ENCODE measurements at places on chromosomes 12 and 14.

DNA sequence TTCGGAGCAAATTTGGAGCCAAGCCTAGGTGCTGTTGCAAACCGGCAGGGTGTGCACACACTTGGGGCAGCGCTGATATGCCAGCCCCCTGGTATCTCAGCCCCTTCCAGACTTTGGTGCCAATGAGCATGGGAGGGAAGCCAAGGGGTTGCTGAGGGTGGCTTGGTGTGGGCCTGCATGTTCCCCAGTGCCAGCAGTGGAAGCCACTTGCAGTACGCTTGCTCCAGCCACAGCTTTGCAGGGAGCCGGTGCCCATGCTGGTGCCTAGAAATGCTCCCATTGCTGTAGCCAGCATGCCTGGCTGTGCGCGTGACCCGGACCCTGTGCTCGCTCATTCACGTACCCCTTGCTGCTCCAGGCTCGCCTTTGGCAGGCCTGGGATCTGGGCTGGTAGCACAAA, 67.1 kb upstream of the DNM1L start:
- no peak for DNase-seq

DNA sequence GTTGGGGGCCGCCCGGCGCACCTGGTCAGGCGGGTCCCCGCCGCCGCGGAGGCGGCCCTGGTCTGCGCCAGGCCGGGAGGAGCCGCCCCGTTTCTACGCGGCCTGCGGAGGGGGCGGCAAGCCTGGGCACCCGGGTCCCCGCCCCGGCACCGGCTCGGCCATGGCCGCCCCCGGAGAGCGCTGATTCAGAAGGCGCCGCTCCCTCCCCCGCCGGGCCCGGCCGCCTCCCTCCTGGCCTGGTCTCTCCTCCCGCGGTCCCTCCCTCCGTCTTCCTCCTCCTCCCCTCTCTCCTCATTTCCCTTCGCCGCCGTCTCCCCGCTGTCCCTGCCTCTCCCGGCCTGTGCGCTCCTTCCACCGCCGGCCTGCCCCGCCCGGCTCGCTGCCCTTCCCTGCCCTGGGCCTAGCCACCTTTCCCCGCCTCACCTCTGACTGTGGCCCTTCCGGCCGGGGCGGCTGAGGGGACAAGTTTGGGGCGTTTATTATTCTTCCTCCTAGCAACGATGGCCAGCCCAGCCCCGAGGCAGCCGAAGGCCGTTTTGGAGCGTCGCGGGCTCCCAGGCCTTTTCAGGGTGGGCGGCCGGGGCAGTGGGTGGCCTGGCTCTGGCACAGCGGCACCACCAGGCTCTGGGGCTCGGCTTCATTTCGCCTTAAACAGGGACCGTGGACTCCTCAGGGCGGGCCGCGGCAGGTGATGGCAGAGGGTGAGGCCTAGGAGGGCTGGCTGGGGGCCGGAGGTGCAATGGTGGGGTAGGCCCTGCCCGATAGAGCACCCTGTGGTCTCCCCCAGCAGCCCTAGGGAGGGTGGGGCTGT, 768 bp downstream of the CEP170B start:
- peak; percentile 13 for DNase-seq

GRCh38 chr12:126807312-126807865, 1459.6 kb upstream of the TMEM132C start:
- no peak for DNase-seq

DNA sequence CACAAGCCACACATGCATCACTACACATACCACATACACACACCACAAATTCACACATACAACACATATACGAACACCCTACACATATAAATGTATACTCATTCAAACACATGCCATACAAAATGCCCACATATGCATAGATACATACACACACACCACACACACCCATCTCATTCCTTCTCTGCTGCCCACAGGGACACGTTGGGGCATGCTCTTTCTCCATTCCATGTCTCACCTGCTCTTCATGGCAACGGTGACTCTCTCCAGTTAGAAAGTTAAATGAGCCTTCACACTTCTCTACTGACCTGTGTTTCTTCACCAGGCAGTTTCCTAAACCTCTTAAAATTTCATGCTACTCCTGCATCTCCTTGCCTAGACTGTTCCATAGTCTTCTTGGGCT, 1194.8 kb downstream of the BCL11B start:
- DNase-seq: no peak

GRCh38 chr12:109878749-109879148, 1.6 kb downstream of the GLTP start:
- no peak for DNase-seq

All from CD4-positive, alpha-beta T cell treated with Interleukin-4 for 1 hour (primary cell).